Umbilical cord (tissue), 2 donors: ENCODE measurements at places on chromosomes 4 and X.
A peak's percentile ranks its signal among the peaks of the same experiment; 100 is the strongest.

DNA sequence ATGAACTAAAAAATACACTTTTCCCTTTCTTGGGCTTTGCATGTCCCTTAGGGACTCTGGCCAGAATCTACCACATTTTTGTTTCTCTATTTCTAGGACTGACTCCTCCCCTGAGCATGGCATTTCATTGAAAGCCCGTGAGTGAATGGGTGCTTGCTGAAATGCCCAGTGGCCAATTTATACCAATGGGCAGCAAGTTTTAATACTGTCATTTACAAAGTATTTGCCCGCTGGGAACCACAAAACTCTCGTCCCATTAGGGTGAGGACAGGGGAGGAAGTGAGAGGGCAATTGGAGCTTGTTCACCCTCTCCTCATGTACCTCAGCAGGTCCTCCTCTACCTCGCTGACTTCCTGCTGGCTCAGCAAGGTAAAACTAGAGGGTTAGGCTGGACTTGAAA lies 1.1 kb downstream of the SRPX2 start:
- no peak for DNase-seq

DNA sequence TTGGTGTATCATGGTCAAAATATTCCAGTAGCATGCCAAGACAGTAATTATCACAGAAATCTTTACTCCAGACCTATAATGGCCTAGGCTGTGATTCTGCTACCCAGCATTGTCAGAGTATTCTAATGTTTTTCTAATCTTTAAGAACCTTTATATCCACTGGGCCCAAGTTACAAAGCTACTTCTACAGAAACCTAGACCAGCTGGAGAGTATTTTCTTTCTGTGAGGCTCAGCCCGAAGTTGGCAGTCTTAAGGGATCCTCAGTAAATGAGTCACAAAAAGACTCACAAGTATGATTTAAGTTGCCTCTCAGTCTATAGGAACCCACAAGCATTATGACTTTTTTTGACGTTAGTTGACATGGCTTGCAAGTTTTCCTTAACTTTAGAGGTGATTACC lies 638.5 kb upstream of the FAM241A start:
- DNase-seq = no peak

DNA sequence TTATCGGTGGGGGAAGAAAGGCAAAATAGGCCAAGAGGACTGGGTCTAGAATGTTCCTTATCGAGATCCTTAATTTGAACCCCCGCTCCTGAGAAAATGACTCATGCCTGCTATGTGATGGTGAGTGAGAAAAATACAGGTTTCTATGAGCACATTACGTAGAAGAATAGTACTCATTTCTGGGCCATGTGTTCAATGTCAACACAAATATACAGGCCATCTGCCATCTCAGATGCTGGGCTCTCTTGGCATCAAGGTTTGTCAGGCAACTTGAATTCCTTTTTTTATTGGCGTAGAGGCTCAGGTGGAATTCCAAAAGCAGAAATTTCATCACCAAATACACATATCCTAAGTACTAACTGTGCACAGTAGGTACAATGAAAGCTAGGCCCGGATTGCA lies 81.4 kb upstream of the TRIM2 start:
- DNase-seq = no peak

DNA sequence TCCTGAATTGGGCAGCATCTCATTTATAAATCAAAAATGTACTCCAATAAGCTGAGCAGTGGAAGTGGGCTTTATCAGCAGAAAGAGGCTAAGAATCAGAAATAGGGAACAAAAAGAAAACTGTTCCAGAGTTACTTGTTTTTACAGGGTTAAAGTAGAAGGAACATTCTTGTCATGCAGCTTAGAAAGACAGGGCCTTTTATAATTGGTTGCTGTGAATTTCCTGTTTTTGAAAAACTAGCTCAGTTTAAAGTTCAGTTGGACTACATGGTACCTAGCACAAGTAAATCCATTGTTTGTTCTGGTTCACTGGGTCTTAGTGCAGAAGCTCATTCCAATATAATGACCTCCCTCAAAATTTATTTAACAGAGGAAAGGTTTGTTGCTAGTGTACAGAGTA lies 200.8 kb downstream of the GRIA2 start:
- DNase-seq = no peak

DNA sequence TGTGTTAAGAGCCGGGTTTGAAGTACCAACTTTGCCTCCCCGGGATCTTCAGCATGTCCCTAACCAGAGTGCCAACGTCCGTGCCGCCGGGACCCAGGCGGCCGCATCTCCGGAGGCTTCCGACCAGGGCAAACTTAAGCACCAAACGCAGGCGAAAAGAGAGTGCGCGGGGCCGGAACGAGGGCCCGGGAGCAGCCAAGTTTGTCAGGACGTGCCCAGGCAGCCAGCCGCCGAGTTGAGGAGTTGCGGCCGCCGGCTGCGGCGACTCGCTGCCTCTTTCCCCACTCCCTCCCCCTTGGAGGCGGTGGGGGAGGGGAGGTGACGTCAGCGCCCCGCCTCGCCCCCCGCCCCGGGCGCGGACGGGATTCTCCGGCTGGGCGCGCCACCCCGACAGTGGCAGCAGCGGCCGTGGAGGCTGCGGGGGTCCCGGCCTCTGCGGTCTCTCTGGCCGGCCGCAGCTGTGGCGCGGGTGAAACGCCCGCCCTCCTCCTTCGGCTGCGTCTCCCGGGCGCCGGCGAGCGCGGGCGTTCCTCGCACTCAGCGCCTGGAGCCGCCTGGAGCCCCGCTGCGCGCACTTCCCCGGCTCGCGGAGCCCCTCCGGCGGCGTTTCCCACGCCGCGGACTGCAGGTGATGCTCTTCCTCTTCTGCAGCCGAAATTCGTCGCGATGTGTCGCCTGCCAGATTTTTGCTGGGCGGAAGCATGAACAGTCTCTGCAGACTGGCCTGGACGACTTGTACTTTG lies 2.9 kb upstream of the FAT1 start:
- DNase-seq = peak; percentile 73
